ENCODE measurements at places on chromosomes 1 and 21.

DNA sequence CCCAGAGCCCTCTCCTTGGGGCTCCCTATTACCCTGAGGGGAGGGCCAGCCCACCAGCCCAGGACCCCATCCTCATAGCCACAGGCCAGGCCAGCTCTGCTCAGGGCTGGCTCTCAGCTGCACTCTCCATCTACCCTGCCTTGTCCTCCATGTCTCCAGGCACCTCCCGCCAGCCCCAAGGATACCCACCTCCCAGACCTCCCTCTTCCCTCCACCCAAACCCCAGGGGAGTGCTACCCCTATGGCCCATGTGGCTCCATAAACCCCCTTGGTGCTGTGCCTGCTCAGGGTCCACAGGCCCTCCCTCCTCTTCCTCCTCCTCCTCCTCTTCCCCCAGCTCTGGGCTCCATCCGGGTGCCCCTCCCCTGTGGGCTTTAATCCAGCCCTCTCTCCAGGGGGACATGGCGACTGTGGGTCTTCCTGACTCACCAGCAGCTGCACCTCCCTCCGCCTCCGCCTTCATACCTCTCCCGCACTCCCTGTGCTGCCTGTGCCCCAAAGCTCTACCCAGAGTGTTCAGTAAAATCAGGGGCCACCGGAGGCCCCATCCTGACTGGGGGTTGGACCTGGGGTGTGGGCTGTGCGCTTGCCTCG lies 9.1 kb downstream of the YBEY start:
- DNase-seq: no peak

DNA sequence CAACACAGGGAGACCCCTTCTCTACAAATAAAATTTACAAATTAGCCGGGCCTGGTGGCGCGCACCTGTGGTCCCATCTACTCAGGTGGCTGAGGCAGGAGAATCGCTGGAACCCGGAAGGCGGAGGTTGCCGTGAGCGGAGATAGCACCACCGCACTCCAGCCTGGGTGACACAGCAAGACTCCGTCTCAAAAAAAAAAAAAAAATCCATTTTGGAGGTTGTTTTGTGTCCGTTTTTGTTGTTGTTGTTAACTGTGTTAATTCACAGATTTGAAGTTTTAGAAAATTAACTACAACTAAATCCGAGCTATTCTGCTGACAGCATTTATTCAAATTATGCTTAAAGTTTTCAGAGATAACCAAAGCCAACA lies 618 bp downstream of the CLCC1 start:
- DNase-seq: no peak

DNA sequence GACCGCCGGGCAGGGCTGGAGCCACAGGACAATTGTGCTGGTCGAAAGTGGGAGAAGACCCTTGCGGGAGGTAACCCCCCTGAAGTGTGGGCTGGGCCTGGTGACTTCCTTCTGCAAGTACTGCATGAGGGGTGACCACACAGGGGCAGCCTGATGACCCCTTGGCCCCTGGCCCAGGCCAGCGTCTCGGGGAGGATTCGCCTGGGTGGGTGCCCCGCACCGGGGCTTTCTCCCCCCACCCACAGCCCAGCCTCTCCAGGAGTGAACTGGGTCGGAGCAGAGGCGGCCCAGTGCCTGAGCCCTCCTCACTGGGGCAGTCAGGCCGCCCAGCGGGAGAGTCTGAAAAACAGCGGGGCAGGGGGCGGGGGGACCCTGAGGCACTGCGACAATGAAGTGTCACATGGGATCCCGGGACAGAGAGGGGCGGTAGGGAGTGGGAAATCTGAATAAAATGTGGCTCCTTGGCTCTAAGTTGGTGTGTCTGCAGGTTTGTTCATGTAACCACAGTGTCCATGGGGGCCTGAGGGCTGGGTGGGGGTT lies 1.6 kb upstream of the DNMT3L start:
- DNase-seq: no peak

DNA sequence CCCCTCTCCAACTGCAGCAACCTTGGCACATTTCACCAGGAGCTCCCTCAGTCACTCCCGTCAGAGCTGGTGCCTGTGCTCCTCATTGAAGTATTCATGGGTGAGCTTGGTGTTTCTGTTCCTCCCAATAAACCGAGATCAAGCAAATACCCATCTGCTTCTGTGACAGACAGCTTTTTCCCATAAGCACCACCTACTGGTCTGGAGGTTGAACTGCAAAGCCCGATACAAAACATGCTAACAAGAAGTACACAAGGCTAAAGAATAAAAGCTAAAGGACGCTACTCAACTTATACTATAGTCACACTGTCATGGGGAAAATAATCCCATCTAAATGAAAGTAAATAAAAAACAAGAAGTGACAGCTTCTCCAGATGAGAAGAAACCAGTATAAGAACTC lies 111.9 kb upstream of the C21orf91 start:
- no peak for DNase-seq

DNA sequence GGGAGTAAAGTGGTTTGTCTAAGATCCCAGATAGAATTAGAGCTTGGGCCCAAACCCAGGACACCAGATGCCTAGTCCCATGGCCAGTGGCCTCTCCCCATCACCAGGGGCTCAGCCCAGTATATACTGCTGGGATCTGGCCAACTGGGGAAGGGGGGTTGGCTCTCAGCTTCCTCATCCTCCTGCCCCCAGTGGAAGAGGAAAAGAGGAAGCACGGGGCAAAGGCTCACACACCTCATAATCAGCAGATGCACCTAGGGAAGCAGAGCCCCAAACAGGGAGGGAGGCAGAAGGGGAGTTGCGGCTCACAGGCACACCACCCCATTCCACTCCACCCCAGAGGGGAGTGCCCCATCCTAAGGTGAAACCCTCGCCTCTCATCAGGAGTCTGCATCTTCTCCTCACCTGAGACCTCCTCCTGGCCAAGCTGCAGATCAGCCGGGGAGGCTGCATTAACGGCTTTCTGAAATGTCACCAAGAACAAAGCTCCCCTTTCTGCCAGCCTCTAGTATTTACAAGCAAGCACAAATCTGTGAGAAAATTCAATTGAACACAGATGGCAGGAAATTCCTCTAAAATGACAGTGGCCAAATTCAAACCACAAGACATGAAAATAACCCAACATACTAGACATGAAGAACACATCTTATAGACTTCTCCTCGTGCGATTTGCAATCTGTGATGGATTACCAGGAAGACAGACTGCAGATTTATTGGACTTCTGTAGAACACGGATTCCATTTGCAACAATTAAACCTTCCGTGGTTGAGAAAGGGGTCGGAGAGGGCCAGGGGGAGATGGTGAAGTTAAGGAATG lies 82.8 kb downstream of the GLIS1 start:
- no peak for DNase-seq

DNA sequence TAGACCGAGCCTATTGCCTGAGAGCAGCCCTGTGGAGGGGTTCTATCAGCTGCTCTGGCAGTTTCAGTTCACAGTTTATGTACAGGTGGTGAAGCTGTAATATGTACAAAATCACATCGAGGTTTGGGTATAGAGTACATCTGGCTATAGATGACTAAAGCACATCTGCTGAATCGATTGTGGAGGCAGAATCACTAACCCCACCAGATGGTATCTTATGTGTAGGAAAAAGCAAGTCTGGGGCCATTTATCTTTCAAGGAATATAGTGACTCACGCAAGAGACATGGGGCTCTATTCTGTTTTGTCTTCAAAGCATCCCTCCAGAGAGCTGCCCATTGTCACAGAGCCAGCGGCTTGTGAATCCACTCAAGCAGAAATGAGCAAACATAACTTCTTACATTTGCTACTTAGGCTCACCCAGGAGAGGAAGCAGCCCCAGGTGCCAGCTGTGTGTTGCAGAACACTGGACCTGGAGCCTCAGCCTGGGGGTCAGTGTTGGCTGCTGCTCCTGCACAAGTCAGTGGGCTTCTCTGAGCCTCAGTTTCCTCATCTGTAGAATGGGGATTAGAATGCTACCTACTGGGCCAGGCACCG lies 21.3 kb downstream of the MIIP start:
- DNase-seq: no peak

GRCh38 chr1:227959325-227959860 lies 11.7 kb upstream of the WNT9A start:
- no peak for DNase-seq

DNA sequence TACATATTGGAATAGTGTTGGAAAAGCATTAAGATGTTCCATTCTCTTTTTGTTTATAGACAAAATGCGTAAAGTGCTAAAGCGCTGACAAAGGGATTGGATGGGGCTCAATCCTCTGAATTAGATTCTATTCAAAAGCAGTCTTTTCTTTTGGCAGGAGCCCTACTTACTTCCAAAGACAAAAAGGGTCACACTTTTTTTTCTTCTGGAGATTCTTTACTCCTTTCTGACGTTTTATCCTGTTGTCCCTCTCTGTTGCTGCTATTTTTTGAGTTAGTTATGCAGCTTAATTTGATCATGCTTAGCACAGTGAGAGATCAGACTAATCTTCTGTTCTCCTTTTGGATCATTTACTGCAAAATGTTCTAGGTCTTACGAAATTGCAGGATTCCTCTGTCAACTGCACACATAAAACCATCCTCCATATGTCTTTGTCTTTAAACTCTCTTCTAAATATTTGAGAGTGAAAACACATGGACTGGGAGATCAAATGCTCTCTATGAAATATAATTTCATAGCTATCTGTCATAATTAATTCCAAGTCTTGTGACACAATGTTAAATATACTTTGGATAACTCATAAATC lies 656.4 kb upstream of the ADGRL2 start:
- DNase-seq: no peak

DNA sequence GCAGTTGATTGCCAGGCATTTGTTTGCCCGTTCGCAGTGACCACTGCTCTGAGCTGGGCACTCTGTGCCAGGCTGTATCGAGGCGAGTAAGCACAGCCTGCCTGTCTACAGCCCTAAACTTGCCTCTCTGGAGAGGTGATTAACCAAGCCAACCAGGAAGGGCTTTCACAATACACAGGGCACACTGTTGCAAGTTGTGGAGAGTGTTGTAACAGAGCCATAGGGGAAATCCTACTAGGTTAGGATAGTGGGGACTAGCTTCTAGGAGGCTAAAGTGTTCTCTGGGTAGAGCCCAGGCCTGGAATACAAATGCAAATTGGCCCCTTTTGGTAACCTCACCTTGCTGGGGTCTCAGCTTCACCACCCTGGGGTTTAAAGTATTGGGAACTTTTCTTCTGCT lies 23.8 kb downstream of the PRDM2 start:
- no peak for DNase-seq

DNA sequence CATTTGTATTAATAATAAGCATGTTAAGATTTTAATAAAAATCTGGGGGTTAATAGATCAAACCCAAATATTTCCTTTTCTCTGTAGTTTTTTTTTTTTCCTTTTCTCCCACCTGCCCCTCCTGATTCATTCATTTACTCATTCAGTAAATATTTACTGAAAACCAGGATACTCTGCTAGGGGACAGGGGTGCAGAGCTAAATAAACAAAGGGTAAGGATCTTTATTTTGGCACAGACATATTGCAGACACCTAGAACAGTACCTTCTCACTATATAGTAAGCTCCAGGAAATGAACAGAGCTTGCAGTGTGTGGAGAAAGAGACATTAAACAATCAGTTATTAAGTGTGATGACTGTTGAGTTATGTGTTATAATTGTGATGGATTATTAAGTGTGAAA lies 60.9 kb downstream of the AK5 start:
- no peak for DNase-seq
